Esophagus squamous epithelium (tissue), 5 donors: ENCODE measurements at places on chromosomes 7 and 10.

DNA sequence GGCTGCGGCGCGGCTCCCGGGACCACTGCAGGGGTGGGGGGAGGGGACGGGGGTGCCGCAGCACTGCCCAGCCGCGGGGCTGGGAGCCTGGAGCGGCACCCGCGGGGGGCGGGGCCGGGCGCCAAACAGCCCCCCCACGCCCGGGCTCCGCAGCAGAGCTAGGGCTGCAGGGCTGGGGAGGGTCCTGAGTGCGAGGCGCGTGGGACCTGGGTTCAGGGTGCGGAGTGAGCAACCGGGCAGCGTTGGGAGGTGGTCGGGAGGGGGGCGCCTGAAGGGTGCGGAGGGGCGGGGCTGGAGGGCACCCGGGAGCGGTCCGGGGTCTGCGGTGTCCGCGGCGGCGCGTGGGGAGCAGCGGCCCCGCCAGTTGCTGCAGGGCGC lies 528 bp downstream of the CAMK2G start:
- DNase-seq, result no peak

GRCh38 chr7:136324073-136324704 lies 347.0 kb upstream of the MTPN start:
- no peak for DNase-seq

- DNase-seq, result no peak
Measured at GRCh38 chr7:85565276-85565675, 378.4 kb upstream of the SEMA3D start.

DNA sequence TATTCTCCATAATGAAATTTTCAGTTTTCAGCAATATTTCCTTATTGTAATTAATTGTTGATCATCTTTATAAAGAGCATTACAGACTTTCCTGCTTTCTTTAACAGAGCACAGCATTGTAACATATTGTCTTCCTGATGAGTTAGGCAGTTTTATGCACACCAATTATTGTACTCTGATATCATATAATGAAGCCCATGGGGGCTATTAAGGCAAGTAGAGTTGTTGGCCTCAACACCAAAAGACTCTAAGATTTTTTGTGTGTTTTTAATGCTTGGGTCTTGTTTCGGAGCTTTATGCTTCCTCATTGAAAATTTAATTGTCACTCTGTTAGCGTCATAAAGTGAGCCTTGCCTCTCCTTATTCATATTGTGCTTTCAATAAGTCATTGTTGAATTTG lies 49.2 kb upstream of the ARID5B start:
- DNase-seq, result no peak

DNA sequence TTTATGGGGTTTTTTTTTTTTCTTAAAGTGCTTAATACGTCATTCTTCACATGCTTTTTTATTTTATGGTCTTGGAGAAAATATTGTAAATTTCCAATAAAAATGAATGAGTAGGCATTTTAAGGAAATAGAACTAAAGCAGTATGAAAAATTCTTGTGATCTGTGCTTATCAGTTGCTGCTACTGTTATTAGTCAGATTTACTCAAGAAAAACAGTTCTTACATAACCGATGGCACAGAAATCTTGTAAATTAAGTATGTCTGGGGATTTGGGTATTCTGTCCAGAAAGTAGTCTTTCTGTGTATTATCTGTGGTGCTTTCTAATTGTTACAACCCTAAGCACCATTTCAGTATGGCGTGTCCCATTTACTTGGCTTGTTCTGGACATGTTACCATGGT lies 64.7 kb downstream of the LRGUK start:
- DNase-seq, result no peak

- no peak for DNase-seq
Measured at GRCh38 chr7:155735442-155736115, 76.7 kb downstream of the SHH start.

DNA sequence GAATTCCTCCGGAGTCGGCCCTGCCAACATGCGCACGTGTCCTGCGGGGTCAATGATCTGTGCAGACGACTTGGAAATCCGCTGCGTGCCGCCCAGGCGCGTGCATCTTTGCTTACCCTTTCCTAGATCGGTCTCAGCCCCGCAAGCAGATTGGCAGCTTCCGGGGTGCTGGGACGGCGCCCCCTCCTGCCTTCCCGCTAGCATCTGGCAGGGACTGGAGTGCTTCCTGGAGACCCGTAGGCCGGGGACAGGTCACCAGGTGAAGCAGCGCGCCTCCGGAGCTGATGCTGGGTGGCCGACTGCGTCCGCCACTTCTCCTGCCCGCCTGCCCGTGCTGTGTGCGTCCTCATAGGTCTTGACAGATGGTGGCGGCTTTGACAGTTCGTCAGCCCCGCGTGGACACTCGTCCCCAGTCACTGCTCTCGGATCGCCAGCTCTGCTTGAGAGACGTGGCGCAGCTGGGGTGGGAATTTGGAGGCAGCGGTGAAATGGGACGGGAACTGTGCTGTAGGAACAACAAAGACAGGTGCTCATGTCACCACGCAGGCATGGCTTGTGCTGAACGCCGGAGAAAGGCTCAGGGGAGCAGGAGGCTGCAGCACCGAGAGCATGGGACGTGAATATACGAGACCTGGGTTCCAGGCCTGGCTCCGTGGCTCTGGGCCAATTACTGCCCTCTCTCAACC lies 21.9 kb upstream of the KCNK18 start:
- DNase-seq, result no peak

GRCh38 chr7:30617359-30617758 lies 22.7 kb downstream of the GARS1 start:
- DNase-seq, result no peak

GRCh38 chr10:60973086-60973485 lies 29.1 kb upstream of the RHOBTB1 start:
- DNase-seq, result no peak

DNA sequence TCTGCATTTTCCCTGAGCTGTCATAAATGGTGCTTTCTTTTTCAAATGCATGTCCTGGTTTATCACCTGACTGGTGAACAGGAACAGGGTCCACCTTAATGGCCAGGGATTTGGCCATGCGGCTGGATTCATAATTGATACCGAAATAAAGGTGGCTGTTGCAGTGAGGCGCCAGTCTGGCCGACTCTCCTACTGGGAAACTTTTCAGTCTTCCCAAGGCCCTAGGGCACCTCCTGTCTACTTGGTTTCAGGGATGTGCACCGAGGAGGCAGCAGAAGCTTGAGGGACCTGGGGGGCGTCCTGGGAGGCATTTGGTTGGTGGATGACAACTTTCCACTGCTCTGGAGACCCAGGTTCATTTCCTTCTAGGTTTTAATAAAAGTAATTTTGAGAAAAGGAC lies 46.4 kb upstream of the FIGNL1 start:
- no peak for DNase-seq

GRCh38 chr10:19947215-19947614 lies 131.0 kb downstream of the PLXDC2 start:
- DNase-seq, result no peak

GRCh38 chr10:31930023-31930751 lies 1.6 kb upstream of the ARHGAP12 start:
- DNase-seq, result no peak

DNA sequence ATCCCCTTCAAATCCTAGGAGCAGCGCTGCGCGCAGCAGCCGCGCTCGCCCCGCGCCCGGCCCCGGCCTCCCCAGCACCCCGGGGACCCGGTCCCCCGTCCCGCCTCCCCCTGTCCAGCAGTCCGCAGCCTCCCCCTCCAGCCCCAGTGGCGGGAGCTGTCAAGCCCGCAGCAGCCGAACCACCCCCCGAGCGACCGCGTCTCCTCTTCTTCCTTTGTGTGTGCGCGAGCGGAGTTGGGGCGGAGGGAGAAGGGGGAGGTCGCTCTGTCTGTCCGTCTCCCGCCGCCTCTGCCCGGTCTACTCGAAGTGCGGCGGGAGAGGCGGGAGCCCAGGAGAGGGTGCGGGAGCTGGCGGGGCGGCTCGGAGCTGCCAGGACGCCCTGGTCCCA lies 375 bp upstream of the CHN2 start:
- no peak for DNase-seq

DNA sequence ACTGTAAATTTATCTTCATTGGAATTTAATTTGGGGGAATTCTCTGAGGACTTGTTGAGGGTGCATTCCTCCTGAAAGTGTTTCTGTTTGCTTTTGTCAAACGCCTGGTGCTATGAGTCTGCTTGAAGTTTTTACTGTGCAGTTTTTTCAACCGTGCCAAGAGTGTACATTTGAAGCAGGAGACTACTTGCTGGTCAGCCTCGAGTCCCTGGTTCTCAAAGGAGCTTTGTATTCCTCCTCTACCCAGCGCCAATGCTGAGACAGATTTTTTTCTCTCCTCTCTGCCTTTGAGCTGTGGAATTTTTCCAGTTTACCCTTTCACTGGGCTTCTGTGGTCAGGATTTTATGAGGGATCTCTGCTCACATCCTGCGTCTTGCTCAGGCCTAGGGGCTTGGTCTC lies 62.1 kb downstream of the NPY start:
- no peak for DNase-seq

DNA sequence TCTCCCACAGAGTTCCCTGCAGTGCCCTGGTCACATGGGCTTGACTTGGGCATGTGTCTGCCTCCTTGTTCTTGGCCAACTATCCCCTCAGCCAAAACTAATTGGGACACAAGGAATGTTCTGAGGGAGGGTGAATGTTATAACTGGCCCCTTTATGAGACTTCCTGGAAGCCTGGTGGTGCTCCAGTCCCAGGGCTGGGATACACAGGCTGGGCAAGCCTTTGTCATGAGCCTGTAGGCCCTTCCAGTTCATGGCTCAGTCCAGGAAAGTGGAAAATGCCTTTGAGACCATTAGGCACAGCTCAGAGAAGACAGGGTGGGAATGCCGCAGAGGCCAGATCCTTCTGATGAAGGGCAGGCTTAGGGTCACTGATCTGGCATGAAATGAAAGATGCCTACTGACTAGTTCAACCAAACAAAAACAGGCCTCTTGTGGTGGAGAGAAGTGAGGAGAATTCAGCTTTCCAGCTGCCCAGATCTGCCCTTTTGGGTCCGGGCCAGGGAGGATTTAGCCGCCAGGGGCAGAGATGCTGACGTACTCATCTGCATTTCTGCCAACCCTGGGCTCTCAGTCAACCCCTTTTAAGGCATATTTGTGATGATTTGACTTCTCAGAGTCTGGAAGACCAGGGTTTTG lies 961.5 kb downstream of the KCNMA1 start:
- DNase-seq, result no peak

DNA sequence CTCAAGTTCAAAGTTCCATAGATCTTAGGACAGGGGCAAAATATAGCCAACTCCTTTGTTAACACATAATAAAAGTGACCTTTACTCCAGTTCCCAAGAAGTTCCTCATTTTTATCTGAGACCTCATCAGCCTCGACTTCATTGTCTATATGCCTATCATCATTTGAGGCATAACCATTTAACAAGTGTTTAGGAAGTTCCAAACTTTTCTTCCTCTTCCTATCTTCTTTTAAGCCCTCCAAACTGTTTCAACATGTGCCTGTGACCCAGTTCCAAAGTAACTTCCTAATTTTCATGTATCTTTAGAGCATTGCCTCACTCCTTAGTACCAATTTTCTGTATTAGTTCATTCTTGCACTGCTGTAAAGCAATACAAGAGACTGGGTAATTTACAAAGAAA lies 569.1 kb downstream of the ANKRD7 start:
- no peak for DNase-seq

DNA sequence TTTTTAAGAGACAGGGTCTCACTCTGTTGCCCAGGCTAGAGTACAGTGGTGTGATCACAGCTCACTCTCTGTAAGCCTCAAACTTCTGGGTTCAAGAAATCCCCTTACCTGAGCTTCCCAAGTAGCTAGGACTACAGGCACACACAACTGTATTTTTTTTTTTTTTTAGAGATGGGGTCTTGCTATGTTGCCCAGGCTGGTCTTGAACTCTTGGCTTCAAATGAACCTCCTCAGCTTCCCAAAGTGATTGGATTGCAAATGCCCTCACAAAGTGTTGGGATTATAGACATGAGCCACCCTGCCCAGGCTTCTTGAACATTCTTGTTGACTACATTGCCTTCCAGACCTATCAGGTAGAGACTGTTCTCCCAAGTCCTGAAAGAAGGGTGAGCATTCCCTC lies 72.6 kb downstream of the WNT2 start:
- DNase-seq, result no peak

DNA sequence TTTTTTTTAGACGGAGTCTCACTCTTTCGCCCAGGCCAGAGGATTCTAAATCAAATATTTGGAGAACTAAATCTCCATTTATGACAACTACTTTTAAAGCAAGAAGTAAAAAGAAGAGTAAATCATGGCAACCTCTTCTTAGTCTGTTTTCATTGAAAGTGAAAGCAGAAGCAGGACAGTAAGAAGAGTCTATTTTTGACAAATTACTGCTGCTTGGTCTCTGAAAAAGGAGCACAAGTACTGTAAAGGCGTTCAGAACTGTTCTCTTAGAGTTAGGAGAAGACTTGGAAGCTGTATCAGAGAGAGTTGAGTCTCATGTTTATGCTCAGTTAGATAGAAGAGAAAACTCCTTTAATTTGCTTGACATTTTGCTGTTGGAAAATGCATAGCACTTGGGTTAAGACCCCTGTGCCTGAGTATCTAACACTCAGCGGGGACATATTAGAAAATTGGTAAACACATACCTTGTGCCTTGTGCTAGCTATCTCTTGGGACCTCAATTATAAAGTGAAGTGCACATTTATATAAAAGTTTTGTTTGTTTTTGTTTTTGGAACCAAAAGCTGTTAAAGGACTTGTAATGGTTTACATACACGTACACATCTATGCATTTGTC lies 433.0 kb downstream of the ANKRD7 start:
- no peak for DNase-seq

- DNase-seq, result no peak
Measured at GRCh38 chr7:73615886-73616285, 8.4 kb downstream of the MLXIPL start.

DNA sequence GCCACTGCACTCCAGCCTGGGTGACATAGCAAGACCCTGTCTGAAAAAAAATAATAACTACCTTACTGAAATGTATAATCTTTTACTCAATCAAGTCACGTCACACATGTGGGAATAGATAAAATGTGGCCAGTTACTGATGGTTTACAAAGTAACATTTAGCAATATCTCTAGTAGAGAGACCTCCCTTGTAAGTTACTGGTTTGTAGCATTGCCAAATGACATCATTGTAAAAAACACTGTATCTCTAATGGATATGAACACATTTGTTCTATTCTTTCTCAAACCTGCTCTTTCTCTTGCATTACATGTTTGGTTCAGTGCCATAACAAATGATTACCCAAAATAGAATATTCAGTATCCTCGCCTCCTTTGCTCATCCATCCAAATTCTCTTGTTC lies 18.8 kb downstream of the TET1 start:
- DNase-seq, result no peak

GRCh38 chr10:35501923-35502322 lies 103.2 kb upstream of the GJD4 start:
- no peak for DNase-seq

GRCh38 chr10:101022967-101023705 lies 7.8 kb downstream of the PDZD7 start:
- no peak for DNase-seq
